ENCODE measurements at places on chromosomes 2 and 18.
A peak's percentile ranks its signal among the peaks of the same experiment; 100 is the strongest.

DNA sequence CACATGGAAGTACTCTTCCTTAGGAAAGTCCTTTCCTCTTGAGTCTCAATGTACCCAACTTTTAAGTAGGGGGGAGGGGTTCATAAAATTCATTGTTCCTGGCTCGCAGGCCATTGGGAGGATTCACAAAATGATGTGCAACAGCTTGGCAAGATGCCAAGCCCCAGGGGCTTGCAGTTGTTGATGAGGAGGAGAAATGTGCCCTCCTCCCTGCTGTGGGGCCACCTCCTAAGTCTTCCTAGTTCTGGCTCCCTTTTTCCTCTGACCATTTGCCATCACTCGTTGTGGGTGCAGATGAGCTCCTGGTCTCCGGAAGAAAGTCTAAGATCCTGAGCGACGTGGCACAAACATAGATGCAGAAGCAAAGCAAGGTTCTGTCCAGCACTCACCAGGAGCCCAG lies 435.4 kb downstream of the EIPR1 start:
- peak; percentile 12 for DNase-seq

DNA sequence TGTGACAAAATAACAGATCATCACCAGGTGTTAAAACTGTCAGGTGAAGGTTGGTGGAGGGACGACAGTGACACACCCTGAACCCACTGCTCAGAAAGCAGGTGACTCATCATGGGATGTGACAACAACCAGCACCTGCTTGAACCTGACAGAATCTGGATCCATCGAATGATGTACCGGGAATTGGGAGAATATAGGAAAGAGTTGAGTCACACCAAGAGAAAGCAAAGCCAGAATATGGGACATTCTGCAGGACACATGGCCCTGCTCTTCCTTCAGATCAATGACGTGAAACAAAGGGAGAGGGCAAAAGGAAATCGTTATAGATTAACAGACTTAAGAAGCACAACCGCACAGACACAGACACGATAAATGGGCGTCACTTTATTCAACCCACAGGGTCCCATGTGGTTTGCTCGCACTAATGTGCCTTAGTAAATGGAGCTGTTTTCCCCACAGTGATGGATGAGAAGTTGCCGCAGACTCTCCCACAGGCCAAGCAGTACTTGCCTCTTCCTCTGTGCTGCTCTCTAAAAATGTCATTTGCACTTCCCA lies 100.1 kb downstream of the CRACDL start:
- DNase-seq = no peak

GRCh38 chr2:77034445-77034844 lies 487.7 kb downstream of the LRRTM4 start:
- DNase-seq = no peak

DNA sequence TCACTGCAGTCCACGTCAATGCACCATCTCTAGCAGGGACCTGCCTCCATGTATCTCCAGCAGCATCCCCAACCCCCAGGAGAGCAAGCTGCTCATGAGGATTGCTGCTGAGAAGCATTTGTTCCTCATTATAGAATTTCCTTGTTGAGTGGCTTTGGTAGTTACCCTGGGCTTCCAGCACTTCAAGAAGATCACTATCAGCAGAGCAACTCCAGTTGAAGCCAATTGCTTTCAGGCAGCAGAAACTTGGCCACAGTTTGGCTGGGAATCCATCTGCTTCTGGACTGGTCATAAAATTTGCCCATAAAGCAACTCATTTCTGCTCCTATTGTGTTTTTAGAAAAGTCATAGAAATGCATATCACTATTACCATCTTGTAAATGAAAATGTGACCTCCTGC lies 17.4 kb downstream of the TRPM8 start:
- peak; percentile 1 for DNase-seq

DNA sequence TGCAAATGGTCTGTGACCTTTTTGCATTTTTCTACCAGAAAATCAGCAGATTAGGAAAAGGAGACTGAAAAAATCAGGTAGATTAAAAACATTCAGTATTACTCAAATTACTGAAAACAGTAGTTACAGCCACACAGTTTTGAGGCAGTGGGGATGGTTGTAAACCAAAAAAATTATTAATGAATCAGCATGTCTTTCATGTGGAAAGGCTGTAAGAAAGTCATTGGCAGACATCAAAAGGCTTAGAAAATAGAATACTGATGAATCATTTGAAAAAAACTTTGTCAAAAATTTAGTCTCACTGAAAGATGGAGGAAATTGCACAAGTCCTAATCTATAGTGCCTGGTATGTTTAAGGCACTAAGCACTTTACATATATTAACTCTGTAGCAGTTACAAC lies 133.9 kb upstream of the GCFC2 start:
- no peak for DNase-seq

DNA sequence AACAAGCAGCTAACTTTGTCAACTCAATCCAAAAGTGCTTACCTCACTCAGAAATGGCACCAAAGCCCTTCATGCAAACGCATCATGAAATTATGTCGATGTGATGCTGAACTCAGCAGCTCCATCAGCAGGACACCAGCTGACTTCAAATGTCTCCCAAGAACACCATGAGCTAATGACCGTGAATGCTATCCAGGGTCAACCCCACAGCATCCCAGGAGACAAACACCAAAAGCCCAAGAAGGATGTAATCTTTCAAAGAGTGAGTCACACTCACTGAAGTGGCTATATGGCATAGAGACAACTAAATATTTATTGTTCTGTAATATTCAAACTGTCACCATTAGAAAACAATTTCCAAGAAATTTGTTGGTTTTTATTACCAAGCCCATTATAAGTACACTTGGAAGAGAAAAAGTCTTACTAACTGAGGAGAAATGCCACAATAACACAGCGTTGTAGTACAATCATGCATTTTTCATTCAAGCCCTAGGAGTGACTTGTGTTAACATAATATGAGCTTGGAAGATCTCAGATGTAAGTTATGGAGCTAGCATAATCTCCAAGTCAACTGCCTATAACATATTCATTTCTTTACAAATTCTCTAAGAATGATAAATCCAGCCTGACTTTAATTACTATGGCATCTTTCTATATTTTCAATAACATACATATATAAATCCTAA lies 165.0 kb upstream of the CCDC68 start:
- DNase-seq = no peak

DNA sequence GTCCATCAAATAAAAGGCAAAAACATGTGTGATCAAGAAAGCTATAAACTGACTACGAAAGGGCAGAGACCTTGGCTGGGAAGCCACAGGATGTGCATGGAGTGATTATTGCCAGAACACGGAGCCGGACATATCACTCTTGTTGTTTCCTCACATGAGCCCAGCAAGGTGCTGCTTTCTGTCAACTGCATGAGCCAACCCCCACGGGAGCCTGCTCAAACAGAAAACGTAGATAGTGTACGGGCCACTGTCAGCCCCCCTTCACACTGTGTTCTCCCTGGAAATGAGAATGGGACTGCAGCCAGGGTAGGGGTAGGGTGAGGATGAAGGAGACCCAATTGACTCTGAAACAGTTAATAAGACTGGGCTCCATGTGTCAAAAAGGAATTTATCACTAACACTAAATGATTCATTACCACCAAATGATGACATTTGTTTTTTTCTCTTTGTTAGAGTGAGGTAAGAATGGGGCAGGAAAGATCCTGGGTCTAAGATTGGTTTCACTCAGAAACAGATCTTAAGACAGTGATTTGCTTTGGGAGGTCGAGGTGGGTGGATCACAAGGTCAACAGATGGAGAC lies 235.8 kb downstream of the MREG start:
- no peak for DNase-seq

- DNase-seq = no peak
These were observed 121.7 kb downstream of the INO80D start for GRCh38 chr2:205964111-205964761.

DNA sequence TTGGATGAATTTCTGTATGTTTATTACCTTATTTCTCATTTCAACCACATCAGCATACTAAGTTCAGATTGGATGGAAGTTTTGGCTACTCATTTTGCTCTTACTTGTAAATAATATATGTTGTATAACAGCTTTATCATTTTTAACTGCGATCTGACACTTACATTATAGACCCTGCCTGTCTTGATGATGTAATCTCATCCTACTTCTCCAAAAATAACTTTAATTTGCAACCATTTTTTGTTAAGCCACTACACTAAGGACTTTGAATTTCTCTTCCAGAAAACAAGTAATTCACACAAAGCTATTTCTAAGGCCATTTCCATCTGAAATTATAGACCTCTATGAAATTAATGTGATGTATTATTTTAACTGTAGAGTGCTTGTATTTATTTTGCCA lies 240.7 kb downstream of the WDR7 start:
- DNase-seq = no peak

- DNase-seq = peak; percentile 21
These were observed 17.5 kb downstream of the STAT1 start for GRCh38 chr2:190996338-190996946.

DNA sequence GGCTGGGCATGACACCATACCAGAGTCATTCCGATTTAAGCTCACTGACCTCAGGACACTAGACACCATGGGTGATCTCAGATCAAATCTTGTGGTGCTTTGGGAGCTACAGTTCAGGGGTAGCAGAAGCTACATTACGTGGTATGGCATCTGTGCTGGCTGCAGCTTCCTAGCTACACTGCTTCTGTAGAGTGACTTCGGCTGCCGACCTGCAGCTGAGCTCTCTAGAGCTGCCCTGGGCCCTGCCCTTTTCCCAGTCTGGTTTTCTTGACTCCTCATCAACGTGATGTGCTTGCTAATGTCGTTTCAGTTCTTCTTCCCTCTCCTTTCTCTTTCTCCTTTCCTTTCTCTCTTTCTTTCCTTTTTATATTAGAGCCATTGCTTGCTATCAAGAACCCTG lies 100.2 kb downstream of the AP1S3 start:
- no peak for DNase-seq

GRCh38 chr2:145789636-145790035 lies 1269.7 kb upstream of the ZEB2 start:
- DNase-seq = no peak

GRCh38 chr2:73333564-73333963 lies 40.2 kb upstream of the EGR4 start:
- DNase-seq = peak; percentile 77

DNA sequence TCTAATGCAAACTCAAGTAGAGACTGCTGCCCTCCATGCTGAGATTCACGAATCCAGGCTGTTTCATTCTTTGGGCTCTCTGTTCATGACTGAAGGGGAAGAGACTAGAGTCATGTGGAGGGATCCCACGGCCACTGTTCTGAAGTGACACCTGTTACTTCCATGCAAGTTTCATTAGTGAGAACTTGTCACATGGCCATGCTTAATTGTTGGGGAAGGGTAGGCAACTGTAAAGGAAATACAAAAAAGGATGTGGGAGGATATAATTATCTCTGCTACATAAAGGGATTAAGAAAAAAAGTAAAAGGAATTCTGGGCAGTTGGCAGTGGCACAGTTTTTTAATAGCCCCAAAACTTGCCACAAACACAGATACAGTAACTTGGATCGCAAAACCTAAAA lies 28.0 kb upstream of the PSME4 start:
- DNase-seq = no peak

DNA sequence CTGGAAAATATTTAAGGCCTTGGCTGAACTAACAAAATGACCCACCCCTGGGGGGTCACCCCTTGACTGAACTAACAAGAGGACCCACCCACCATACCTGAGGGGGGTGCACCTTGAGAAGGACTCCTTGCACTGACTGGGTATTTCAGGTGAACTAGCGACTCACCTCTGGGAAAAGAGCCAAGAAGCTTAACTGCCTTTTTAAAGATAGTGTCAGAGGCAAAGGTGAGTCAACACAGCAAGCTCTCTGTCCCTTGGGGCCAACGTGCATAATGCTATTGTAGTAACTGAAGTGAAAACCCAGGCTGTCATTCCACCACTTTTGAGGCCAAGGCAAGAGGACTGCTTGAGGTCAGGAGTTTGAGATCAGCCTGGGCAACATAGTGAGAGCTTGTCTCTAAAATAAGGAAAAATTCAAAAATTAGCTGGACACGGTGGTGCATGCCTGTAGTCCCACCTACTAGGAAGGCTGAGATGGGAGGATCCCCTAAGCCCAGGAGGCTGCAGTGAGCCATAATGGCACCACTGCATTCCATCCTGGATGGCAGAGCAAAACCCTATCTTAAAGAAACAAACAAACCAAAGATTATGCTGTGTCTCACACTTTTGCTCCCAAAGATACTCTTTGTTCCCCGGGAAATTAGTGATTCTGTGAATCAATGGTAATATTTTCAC lies 36.4 kb upstream of the ZCCHC2 start:
- peak; percentile 77 for DNase-seq

GRCh38 chr18:31410716-31411483 lies 34.3 kb downstream of the DSG4 start:
- DNase-seq = no peak

- no peak for DNase-seq
These were observed 19.0 kb downstream of the APOB start for GRCh38 chr2:21024722-21025389.

DNA sequence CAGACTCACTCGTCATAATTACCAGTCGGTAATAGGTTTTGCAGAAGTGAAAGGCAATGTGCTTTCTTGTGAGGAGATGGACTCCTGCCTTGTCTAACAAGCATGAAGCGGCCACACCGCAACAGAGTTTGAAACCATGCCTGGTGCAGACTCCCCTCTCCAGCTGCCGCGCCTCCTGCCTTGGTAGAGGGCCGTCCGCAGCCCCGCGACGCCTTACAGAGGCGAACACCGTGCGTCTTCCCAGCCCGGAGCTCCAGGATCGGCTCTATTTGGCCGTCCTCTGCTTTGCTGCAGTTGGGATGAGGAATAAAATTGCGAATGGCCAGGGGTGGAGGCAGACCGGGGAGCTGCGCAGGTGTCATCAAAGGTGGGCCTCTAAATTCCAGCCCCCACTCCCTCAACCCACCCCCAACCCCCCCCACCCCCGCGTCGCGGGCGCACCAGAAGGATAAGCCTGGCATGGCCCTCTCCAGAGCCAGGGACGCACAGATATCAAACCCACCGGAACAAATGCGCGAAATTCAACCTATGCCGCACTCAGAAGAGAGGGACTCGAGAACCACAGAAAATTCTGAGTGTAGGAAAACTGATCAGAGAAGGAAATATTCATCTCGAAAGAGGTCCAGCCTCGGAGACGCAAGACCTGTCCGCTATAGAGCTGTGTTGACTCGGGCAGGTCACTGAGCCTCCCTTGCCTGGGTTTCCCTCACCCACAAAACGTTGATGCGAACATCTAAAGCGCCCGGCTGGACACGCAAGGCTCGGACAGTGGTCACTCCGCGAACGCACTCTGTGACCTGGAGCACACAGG lies 1.1 kb downstream of the TRABD2A start:
- DNase-seq = no peak

DNA sequence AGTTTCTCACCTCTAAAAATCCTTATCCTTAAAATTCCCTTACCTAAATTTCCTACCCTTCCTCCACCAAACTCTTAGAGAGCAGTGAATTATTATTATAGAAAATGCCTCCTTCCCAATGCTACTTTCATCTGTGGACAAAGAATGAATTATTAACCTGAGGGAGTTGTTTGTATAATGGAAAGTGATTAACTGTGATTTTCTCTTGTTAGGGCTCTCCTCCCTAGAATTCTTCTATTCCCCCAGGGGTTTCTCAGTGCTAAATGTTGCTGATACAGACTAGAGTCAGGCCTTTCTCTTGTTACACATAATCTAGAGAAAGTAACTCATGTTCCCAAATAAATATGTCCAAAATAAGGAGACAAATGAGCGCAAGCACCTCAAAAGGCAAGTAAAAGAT lies 23.3 kb downstream of the EPB41L5 start:
- no peak for DNase-seq

- peak; percentile 18 for DNase-seq
These were observed 42.0 kb downstream of the SLC4A5 start for GRCh38 chr2:74301262-74301661.

Measured in NCI-H1417 (cell line).